ENCODE measurements at places on chromosomes 13 and 19.
A peak's percentile ranks its signal among the peaks of the same experiment; 100 is the strongest.

DNA sequence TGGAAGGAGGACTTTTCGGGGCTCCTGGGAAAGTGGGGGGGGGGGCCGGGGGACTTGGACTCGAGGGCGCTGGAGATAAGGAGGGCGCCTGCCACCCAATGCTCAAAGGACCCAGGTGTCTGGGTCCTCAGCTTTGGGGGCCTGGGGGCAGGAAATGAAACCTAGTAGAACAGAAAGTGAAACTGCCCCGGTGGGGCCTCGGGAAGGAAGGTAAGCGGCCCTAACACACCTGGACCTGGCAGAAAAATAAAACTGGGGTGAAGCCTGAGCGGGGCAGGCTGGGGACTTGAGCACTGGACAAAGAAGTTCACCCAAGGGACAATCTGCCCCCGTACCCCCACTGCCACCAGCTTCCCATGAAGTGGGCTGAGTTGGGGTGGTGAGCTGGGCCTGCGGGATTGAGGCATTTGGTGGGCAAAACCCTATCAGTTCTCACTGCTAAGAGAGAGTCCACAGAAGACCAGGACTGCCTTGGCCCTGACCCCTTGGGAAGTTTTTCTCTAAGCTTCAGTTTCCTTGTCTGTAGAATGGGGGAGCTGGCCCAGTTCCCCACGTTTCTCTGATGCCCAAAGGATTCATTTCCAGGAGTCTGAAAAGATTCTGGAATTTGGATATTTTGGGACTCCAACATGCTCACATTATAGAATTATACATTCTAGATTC lies 2.3 kb downstream of the PRKD2 start:
- no peak for DNase-seq

- DNase-seq, result no peak
Measured at GRCh38 chr19:806815-807421, 9.7 kb downstream of the PTBP1 start.

GRCh38 chr19:44072543-44073401 lies 813 bp downstream of the ZNF284 start:
- peak; percentile 6 for DNase-seq

- no peak for DNase-seq
Measured at GRCh38 chr13:114143806-114144605, 11.6 kb upstream of the RASA3 start.

DNA sequence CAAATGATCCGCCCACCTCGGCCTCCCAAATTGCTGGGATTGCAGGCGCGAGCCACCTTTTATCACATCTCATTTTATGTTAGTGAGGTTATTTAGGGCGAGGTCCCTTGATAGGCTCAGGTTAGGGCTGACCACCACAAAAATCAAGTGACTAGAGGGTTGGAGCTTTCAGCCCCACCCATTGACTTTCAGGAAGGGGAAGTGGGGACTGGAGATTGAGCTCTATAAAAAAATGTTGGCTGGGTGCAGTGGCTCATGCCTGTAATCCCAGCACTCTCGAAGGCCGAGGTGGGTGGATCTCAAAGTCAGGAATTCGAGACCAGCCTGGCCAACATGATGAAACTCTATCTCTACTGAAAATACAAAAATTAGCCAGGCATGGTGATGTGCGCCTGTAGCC lies 20.1 kb downstream of the FPR3 start:
- DNase-seq, result peak; percentile 61

GRCh38 chr13:79581870-79582315 lies 100.9 kb downstream of the NDFIP2 start:
- DNase-seq, result no peak

DNA sequence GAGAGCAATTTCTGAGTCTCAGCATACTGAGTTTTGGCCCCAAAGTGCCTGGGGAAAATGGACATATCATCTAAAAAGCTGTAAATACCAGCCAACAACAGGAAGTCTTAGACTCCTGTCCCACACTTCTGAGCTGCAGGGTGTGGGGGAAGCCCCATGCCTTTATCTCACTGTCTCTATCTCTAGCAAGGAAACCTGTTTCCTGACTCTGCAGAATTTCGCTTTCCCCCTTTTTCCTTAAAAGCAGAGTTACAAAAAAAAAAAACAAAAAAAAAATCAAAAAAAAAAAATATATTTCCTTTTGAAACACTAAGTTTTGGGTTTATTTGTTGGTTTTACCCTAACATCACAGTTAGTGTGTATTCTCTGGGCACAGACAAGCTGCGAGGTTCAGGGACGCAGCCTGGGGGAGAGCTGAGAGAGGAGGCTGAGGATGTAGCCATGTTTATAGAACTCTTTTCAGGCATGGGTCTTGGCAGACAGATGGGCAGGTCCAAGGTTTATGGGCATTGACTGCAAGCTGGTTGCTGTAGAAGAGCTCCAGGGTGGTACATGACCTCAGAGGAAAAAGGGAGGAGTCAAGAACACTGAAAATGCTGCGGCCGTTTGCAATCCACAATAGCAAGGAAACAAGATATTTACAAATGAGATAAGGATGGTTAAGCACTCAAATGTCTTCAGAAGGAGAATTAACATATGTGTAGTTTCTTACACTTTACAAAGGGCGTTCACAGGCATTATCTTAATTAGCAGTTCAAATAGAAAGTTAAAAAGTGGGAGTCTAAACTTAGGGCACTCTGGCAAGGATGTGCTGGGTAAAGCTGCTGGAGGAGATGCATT lies 4.9 kb downstream of the MBNL2 start:
- DNase-seq, result peak; percentile 12

DNA sequence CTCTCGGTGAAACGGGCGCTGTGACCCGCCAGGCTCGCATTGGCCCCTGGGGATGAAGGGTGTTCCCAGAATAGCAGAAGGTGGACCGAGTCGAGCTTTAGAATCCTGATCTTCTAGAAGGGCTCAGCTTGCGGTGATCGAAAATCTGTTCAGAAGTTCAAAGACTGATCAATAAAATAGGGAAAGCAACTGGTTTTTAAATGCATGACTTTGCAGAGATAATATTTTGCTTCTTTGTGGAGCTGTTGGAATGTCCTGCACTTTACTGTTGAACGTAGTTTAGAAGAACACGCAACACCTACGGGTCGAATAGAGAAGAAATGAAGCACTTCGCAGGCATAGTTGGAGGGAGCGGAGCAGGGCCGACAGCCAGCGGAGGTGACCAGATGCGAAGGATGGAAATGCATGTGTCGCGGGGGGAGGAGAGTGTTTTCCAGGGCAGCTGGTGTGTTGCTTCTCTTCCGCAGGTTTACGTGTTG lies 766 bp downstream of the CEBPG start:
- no peak for DNase-seq

DNA sequence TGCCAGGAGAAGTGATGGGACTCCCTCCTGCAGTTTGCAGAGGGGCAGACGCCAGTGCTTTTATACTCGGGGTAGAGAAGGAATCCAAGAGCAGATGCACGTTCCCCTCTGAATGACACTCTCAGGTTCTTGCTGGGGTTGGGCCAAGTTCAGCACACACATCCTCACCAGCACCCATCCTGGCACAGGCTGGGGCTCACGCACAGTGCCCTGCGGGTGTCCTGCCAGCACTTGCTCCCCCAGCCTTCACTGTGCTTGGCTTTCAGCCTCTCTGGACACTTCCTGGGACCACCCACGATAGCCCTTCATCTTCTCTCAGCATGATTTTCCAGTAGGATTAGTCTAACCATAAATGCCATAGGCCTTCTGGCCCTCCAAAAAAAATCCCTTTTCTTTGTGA lies 158.6 kb downstream of the ZNF536 start:
- no peak for DNase-seq

GRCh38 chr13:46367617-46368327 lies 19.3 kb downstream of the RUBCNL start:
- peak; percentile 74 for DNase-seq

DNA sequence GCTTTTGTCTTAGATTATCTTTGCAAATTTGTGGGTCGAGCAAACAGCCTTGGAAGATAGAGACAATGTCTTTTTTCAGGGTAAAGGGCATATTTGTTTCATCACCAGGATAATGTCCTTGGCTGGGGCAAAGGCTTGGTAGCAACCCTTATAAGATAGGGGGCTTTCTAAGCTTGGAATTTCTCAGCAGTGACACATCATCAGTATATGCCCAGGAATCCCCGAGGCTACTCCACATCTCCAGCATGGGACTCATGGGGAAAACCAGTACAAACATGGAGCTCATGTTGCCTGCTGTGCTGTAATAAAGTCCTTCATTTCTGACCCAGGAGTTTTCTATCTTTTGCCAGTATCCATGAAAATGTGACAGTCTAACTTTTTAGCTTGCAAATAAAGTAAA lies 77.1 kb downstream of the DCLK1 start:
- peak; percentile 13 for DNase-seq

DNA sequence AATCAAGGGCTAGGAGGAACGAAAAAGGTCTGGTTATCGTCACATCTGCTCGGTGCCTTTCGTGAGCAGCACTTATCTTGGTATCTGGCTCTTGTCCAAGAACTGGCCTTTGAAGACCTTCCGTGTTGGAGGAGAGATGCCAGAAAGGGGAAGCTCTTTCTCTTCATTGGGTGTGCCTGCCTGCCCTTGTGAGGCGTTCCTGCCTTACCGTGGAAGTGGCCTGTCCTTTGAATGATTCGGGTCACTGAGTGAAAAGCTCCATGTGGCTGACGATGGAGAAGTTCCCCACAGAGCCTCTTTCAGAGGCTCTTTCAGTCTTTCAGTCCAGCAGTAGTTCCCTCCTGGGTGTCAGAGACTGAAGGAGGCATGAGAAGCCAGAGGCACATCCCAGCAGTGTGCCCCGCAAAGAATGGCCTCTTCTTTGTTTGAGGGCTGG lies 121.5 kb upstream of the SLC10A2 start:
- DNase-seq, result no peak

DNA sequence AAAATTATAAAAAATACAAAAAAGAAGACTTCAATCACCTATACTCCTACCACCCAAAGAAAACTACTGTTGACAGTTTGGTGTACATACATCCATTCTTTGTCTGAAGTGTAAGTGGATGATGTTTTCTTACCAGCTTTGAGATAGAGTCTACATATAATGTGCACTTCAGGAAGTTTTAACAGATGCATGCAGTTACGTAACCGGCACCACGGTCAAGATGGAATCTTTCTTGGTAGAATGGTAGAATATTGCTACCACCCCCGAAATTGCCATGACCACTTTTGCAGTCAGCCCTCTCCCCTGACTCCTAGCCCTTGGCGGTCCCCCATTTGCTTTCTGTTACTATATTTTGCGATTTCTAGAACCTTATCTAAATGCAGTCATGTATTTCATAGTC lies 1.4 kb downstream of the CUL4A start:
- no peak for DNase-seq

DNA sequence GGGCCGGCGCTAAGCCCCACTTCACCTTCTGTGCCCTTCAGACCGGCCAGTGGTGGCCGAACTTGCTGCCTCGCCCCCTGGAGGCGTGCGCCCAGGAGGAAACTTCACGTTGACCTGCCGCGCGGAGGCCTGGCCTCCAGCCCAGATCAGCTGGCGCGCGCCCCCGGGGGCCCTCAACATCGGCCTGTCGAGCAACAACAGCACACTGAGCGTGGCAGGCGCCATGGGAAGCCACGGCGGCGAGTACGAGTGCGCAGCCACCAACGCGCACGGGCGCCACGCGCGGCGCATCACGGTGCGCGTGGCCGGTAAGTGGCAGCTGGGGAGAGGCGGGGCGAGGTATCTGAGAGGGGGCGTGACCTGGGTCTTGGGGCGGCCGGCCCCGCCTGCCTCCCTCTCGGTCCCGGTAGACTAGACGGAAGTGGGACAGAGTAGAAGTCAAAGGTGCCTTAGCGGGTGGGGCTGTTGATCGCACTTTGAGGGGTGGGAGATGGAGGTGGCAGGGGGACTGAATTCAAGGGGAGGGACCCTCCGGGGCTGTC lies 5.6 kb downstream of the ICAM5 start:
- peak; percentile 81 for DNase-seq

GRCh38 chr19:3698386-3698950 lies 1.8 kb downstream of the PIP5K1C start:
- no peak for DNase-seq

DNA sequence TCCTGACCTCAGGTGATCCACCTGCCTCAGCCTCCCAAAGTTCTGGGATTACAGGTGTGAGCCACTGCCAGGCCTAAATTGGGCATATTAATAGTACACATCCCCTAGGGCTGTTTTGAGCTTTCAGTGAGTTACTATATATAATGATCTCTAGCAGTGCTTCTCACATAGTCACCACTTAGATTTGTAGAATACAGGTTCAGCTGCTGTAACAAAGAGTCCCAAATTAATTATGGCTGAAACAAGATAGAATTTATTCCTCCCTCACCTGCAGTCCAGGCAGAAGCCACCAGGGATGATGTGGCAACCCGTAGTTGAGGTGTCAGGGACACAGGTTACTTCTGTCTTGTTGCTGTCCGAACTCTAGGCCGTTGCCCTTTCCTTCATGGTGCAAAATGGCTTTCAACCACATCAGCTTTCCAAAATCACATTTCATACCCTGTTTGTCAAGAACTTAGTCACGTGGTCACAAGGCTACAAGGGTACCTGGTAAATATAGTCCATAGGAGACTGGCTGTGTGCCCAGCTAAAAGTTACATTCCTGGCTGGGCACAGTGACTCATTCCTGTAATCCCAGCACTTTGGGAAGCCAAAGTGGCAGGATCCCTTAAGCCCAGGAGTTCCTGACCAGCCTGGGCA lies 2.9 kb downstream of the PROSER3 start:
- no peak for DNase-seq

Data from suppressor macrophage treated with lipopolysaccharide for 1 hour (primary cell).